SK-N-SH (cell line): ENCODE measurements at places on chromosomes 5 and 9. TPM values are rescaled to one million over a fixed set of nuclear protein-coding genes. Genes with fewer than 3 reads are reported as not detected.

- H3K27me3 ChIP-seq: no peaks in the 10 kb centered on the region
- DNase-seq: no peak
- H3K27ac ChIP-seq: peak overlapping the region; percentile 97
- peak overlapping the region; percentile 87 for H3K4me3 ChIP-seq
Observed at GRCh38 chr5:40834391-40834848, 602 bp downstream of the RPL37 start.

DNA sequence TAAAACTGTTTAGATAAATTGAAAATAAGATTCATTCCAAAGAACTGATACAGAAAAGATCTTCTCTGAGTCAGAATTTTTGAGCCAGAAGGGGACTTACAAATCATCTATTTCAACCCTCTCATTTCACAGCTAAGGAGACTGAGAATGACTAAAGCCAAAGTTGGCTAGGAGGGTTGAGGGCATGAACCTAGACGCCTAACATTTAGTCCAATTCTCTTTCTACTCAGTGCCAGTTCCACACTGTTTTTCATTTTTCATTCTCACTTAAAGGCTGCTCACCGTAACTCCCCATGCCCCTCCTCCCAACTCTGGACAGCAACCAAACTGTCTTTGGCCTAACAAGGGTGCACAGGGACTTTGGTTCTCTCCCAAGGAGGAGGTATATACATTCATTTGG lies 364.0 kb downstream of the NDUFS4 start:
- no peak overlapping the region for H3K4me3 ChIP-seq
- no peaks in the 10 kb centered on the region for H3K36me3 ChIP-seq
- no peak for DNase-seq
- H3K4me1 ChIP-seq: no peaks in the 10 kb centered on the region
- H3K27me3 ChIP-seq: no peaks in the 10 kb centered on the region

GRCh38 chr9:124385623-124386022 lies 29.6 kb downstream of the PSMB7 start:
- H3K4me1 ChIP-seq: peaks cover 13% of the 10 kb centered on the region
- H3K27me3 ChIP-seq: no peaks in the 10 kb centered on the region
- no peak overlapping the region for H3K27ac ChIP-seq
- peak; percentile 35 for DNase-seq
- H3K4me3 ChIP-seq: no peak overlapping the region
- H3K36me3 ChIP-seq: peaks cover 17% of the 10 kb centered on the region

GRCh38 chr9:134285215-134285845 lies 40.9 kb upstream of the RXRA start:
- no peaks in the 10 kb centered on the region for H3K27me3 ChIP-seq
- no peaks in the 10 kb centered on the region for H3K36me3 ChIP-seq
- no peaks in the 10 kb centered on the region for H3K4me1 ChIP-seq
- H3K27ac ChIP-seq: no peak overlapping the region

DNA sequence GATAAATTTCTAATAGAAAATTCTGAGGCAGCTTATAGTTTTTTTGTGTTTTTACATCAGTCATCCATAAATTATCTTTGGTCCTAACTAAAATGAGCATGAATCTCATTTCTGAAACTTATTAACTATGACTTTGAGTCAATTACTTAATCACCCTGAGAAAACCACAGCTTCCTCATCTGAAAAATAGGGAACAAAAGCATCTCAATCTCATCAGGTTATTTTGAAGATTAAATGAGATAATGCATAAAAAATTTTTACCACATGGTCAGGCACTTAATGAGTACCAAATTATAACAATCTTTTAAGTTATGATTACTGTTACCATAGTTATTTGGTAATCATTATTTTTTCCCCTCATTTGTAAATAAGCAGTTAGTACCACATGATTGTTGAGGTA lies 279.1 kb downstream of the MAST4 start:
- no peak overlapping the region; the same call in 1 of the 2 replicates for H3K4me3 ChIP-seq
- DNase-seq: no peak
- no peaks in the 10 kb centered on the region for H3K36me3 ChIP-seq
- no peaks in the 10 kb centered on the region for H3K4me1 ChIP-seq

GRCh38 chr5:884345-885126 lies 8.1 kb downstream of the BRD9 start:
- H3K27ac ChIP-seq: no peak overlapping the region; the same call in 1 of the 2 replicates
- no peaks in the 10 kb centered on the region for H3K27me3 ChIP-seq
- no peak overlapping the region for H3K4me3 ChIP-seq
- no peaks in the 10 kb centered on the region for H3K4me1 ChIP-seq
- H3K36me3 ChIP-seq: peaks cover 76% of the 10 kb centered on the region

DNA sequence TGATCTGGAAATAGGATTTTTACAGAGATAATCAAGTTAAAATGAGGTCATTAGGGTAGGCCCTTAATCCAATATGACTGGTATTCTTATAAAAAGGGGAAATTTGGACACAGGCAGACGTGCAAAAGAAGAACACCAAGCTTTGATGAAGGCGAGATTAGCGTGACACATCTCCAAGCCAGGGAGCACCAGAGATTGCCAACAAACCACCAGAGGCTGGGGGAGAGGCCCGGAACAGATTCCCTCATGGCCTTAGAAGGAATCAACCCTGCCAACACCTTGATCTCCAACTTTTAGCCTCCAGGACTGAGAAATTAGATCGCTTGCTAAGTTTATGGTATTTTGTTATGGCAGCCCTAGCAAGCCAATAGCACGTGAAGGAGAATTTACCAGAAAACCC lies 10.8 kb upstream of the ARSI start:
- no peaks in the 10 kb centered on the region for H3K27me3 ChIP-seq
- H3K27ac ChIP-seq: no peak overlapping the region
- no peak for DNase-seq
- peaks cover 19% of the 10 kb centered on the region for H3K4me1 ChIP-seq
- no peaks in the 10 kb centered on the region for H3K36me3 ChIP-seq

DNA sequence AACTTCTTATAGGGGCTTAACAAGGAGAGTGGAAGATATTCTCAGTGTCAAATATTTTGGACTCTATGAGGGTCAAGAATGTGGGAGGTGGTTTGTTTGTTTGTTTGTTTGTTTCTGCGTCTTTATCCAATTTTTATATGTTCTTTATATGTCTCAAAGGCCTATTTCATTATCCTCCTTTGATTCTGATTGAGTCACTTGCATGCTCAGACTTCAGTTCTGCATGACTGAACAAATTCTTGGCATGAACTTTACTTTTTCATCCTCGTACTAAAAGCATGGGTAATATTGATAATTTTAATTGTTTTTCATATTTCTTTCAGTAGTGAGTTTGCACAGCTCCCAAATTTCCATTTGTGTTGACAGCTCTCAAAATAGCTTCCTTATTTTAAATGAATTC lies 19.2 kb upstream of the ERBIN start:
- no peak overlapping the region for H3K4me3 ChIP-seq
- no peak for DNase-seq
- H3K27me3 ChIP-seq: no peaks in the 10 kb centered on the region
- no peaks in the 10 kb centered on the region for H3K4me1 ChIP-seq
- no peak overlapping the region for H3K27ac ChIP-seq

- H3K36me3 ChIP-seq: peaks cover 29% of the 10 kb centered on the region; the same call in 1 of the 2 replicates
- peaks cover 12% of the 10 kb centered on the region; the same call in 1 of the 2 replicates for H3K4me1 ChIP-seq
- no peak for DNase-seq
Observed at GRCh38 chr5:14281746-14282181, 138.6 kb downstream of the TRIO start.

- H3K27ac ChIP-seq: no peak overlapping the region
- no peak overlapping the region for H3K4me3 ChIP-seq
- no peaks in the 10 kb centered on the region for H3K27me3 ChIP-seq
- H3K36me3 ChIP-seq: no peaks in the 10 kb centered on the region
- peaks cover 10% of the 10 kb centered on the region; the same call in 1 of the 2 replicates for H3K4me1 ChIP-seq
Observed at GRCh38 chr9:720239-720881, 121.1 kb upstream of the DMRT1 start.

- H3K4me3 ChIP-seq: no peak overlapping the region
- H3K36me3 ChIP-seq: peaks cover 66% of the 10 kb centered on the region
- no peak overlapping the region for H3K27ac ChIP-seq
- DNase-seq: no peak
- H3K27me3 ChIP-seq: no peaks in the 10 kb centered on the region
- H3K4me1 ChIP-seq: no peaks in the 10 kb centered on the region
Observed at GRCh38 chr9:131465401-131465800, 37.3 kb upstream of the POMT1 start.

DNA sequence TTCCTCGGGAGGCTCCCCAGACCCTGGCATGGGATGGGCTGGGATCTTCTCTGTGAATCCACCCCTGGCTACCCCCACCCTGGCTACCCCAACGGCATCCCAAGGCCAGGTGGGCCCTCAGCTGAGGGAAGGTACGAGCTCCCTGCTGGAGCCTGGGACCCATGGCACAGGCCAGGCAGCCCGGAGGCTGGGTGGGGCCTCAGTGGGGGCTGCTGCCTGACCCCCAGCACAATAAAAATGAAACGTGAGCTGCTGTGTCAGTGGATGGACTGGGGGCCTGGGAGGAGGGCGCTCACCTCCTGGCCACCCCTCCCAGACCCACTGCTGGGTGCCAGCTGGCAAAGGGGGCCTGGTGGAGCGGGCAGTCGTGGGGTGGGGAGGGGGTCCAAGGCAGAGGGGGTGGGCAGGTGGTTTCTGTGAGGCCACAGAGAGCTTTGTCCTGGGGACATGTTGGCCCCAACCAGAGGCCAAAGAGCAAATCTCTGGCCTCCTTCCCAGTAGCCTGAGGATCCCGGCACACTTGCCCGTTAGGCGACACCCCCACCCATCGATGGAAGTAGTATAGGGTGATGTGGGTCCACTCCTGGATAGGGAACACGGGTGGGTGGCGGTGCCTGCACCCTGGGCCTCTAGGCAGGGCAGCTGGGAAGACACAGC lies 9.8 kb downstream of the EGFL7 start:
- H3K4me1 ChIP-seq: no peaks in the 10 kb centered on the region
- no peaks in the 10 kb centered on the region for H3K27me3 ChIP-seq
- H3K36me3 ChIP-seq: no peaks in the 10 kb centered on the region
- DNase-seq: no peak

DNA sequence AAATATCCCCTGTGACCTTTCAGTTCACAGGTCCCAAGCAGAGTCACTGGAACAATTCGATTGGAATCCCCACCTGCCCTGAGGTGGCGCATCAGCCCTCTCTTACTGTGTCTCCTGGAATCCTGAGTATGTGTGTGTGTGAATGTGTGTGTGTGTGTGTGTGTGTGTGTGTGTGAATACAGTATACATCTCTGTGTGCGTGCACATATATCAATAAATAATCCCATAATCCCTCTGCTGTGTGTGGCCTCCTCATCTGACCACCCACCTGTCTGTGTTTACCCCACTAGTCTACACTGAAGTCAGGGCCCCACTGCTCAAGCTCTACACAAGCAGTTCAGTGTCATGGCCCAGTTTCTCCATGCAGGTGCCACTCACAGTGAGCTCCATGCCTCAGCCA lies 187.4 kb downstream of the ERCC6L2 start:
- no peaks in the 10 kb centered on the region for H3K36me3 ChIP-seq
- no peaks in the 10 kb centered on the region for H3K27me3 ChIP-seq
- no peak overlapping the region for H3K4me3 ChIP-seq
- no peaks in the 10 kb centered on the region for H3K4me1 ChIP-seq

DNA sequence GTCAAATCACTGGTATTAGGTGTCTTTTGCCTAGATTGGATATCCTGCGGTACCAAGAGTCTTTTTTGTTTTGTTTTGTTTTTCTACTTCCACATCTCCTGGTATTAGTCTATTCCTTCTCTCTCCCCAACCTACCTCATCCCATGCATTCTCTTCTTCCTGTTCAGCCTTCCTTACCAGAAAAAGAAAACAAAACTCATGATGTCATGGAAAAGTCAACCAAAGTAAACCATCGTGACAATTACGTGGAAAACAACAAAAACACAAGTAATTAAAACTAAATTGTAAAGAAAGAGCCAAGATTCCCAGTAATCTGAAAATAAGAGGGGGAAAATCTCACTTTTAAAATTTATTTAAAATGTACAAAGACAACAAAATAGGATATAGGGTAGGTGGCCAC lies 38.3 kb downstream of the TMEM167A start:
- no peaks in the 10 kb centered on the region for H3K27me3 ChIP-seq
- H3K4me1 ChIP-seq: peaks cover 22% of the 10 kb centered on the region
- no peak overlapping the region for H3K4me3 ChIP-seq
- no peak for DNase-seq

DNA sequence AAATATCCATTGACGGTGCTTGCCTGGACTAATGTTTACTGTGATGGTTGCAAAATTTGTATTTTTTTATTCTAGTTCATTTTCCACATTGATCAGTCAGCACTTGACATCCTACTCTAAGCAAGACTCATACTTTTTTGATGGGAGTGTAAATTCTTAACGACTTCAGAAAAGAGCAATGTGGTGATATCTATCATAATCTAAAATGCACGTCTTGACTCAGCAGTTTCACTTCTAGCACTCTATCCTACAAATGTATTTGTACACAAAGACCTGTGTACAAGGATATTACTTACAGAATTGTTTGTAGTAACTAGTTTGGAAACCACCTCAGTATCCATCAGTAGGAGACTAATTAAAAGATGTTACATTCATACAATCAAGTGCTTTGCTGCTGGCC lies 24.0 kb downstream of the NAA35 start:
- peaks cover 38% of the 10 kb centered on the region for H3K36me3 ChIP-seq
- no peak overlapping the region for H3K27ac ChIP-seq

- no peak for DNase-seq
- H3K4me3 ChIP-seq: no peak overlapping the region
- H3K27me3 ChIP-seq: no peaks in the 10 kb centered on the region
- no peak overlapping the region for H3K27ac ChIP-seq
Observed at GRCh38 chr9:72755836-72756235, 197.0 kb downstream of the ALDH1A1 start.

- no peak for DNase-seq
- H3K36me3 ChIP-seq: peaks cover 54% of the 10 kb centered on the region
- H3K4me1 ChIP-seq: no peaks in the 10 kb centered on the region
Observed at GRCh38 chr9:70298245-70298771, 39.5 kb downstream of the SMC5 start.

Gene SPOCK1
- 9.1 and 11.3 TPM in 2 replicates for polyA plus RNA-seq

Gene CLIC3
- 0.60 and 1.0 TPM in 2 replicates for polyA plus RNA-seq

Gene CARTPT
- not detected in 2 replicates for polyA plus RNA-seq

Gene FRRS1L
- polyA plus RNA-seq: 3.7 and 5.2 TPM in 2 replicates

Gene TMOD1
- 0.54 and 1.6 TPM in 2 replicates for polyA plus RNA-seq

Gene ENHO
- 1.2 and 1.5 TPM in 2 replicates for polyA plus RNA-seq

Gene SPATA31C1
- not detected in 2 replicates for polyA plus RNA-seq

Gene DPP7
- 127 and 141 TPM in 2 replicates for polyA plus RNA-seq

Gene COL15A1
- 0.76 and 0.84 TPM in 2 replicates for polyA plus RNA-seq

Gene TAF1L
- polyA plus RNA-seq: 0.02 TPM in 1 of 2 replicates, not detected in the other

Gene LHX3
- polyA plus RNA-seq: not detected in 2 replicates

Gene ZNF879
- polyA plus RNA-seq: 0.44 and 0.93 TPM in 2 replicates

Gene KCNV2
- not detected in 2 replicates for polyA plus RNA-seq

Gene TERT
- 1.8 and 2.4 TPM in 2 replicates for polyA plus RNA-seq
